ENCODE measurements at places on chromosomes 11 and 22. TPM values are rescaled to one million over a fixed set of nuclear protein-coding genes. Genes with fewer than 3 reads are reported as not detected.

DNA sequence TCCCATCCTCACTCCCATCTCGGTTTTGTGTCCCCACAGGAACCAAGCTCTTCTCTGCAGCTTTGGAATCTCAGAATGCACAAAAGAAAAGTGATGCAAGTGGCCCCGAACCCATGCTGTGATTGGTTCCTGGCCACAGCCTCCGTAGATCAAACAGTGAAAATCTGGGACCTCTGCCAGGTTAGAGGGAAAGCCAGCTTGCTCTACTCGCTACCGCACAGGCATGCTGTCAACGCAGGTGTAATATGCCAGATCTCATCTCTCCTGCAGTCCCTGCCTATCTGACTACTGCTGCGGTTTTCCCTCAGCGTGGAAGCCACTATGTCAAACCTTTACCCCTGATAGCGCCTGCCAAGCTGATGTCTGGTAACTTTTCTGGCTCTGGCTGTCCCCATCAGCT, 200.5 kb upstream of the LRRC4C start:
- no peaks in the 10 kb centered on the region for H3K4me1 ChIP-seq
- no peak for DNase-seq
- H3K27me3 ChIP-seq: no peaks in the 10 kb centered on the region
- no peak overlapping the region for H3K27ac ChIP-seq
- H3K4me3 ChIP-seq: no peak overlapping the region

DNA sequence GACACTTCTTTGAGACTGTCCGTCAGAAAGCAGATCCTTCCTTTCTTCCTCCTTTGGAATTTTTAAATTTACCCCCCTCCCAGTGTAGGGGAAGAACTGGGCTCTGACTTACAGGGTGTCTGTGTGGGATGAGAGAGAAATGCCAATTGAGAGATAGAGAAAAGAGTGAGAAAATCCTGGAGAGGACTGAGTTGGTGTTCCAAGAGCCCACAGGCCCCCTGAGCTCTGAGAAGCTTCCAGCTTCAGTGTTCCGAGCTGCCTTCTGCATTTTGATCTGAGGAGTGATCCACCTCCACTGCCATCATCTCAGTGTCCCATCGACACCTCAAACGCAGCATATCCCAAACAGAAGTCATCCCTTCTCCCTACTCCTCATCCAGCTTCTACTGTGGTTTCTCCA, 70.7 kb upstream of the GRK3 start:
- no peak overlapping the region for H3K27ac ChIP-seq
- peaks cover 13% of the 10 kb centered on the region for H3K27me3 ChIP-seq
- DNase-seq: no peak
- H3K4me1 ChIP-seq: peaks cover 5% of the 10 kb centered on the region
- no peak overlapping the region for H3K4me3 ChIP-seq
- peaks cover 6% of the 10 kb centered on the region for H3K36me3 ChIP-seq

GLB1L2 gene
- total RNA-seq: 4.2 TPM

SLC15A3 gene
- 9.6 TPM for total RNA-seq

LRRC4C gene
- total RNA-seq: not detected

DNA sequence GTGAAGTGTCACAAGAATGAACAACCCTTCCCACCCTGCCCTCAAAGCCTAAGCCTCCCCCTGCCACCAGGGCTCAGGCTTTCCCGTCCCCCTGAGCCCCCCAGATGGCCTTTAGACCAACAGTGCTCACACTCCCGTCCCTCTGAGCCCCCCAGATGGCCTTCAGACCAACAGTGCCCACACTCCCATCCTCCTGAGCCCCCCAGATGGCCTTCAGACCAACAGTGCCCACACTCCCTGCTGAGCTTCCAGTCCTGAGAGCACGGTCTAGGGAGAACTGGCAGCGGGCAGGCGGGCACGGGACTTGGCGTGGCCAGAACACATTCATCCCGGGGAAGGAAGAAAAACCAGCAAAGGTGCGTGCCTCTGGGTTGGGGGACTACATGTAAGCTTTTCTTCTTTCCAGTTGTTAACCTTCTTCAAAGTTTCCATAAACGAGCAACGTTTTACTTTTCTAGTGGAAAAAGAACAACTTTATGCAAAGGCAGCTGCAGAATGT, 2.5 kb downstream of the MRGPRG start:
- no peak overlapping the region for H3K4me3 ChIP-seq
- no peak overlapping the region for H3K27ac ChIP-seq
- peaks cover 3% of the 10 kb centered on the region for H3K4me1 ChIP-seq
- no peaks in the 10 kb centered on the region for H3K36me3 ChIP-seq

OR2AT4 gene
- not detected for total RNA-seq

DNA sequence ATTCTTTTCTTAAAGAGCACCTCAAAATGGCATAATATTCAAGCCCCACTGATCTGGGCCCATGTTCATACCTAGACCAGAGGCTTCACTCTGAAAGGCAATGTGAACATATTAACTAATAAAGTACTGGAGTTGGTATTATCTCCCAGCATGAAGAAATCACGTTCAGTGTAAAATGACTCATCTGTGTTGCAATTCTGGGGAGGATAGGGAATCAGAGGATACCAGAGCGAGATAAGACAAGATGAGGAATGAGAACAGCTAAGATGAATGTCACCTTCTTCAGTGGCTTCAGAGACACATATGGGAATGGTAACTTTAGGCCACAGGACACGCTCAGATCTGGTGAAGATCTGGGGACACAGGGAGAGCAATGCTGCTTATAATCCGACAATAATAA, 121.1 kb downstream of the NTM start:
- H3K27ac ChIP-seq: no peak overlapping the region
- H3K4me3 ChIP-seq: no peak overlapping the region
- no peaks in the 10 kb centered on the region for H3K4me1 ChIP-seq
- H3K27me3 ChIP-seq: no peaks in the 10 kb centered on the region
- DNase-seq: no peak

GRCh38 chr11:2887515-2888195, 2.1 kb upstream of the CDKN1C start:
- H3K4me3 ChIP-seq: no peak overlapping the region

GRCh38 chr11:22898036-22898435, 37.8 kb upstream of the CCDC179 start:
- H3K4me1 ChIP-seq: no peaks in the 10 kb centered on the region
- no peak overlapping the region for H3K4me3 ChIP-seq
- H3K27me3 ChIP-seq: no peaks in the 10 kb centered on the region

- H3K27me3 ChIP-seq: no peaks in the 10 kb centered on the region
- H3K36me3 ChIP-seq: no peaks in the 10 kb centered on the region
- H3K27ac ChIP-seq: no peak overlapping the region
- DNase-seq: no peak
- peaks cover 3% of the 10 kb centered on the region for H3K4me1 ChIP-seq
Measured at GRCh38 chr22:28329186-28330073, 350.2 kb downstream of the TTC28 start.

- no peak for DNase-seq
- no peaks in the 10 kb centered on the region for H3K36me3 ChIP-seq
- H3K27ac ChIP-seq: no peak overlapping the region
- no peaks in the 10 kb centered on the region for H3K27me3 ChIP-seq
- H3K4me1 ChIP-seq: peaks cover 13% of the 10 kb centered on the region
Measured at GRCh38 chr22:30210235-30210909, 36.2 kb downstream of the LIF start.

GRCh38 chr11:19766206-19766605, 53.6 kb downstream of the NAV2 start:
- no peaks in the 10 kb centered on the region for H3K4me1 ChIP-seq
- no peak for DNase-seq
- no peak overlapping the region for H3K4me3 ChIP-seq

- no peak overlapping the region for H3K27ac ChIP-seq
- peaks cover 7% of the 10 kb centered on the region for H3K27me3 ChIP-seq
- H3K4me3 ChIP-seq: no peak overlapping the region
- peaks cover 12% of the 10 kb centered on the region for H3K4me1 ChIP-seq
- H3K36me3 ChIP-seq: no peaks in the 10 kb centered on the region
Measured at GRCh38 chr11:100681064-100681502, 6.0 kb upstream of the ARHGAP42 start.

GRCh38 chr11:94557992-94558391, 9.2 kb upstream of the PIWIL4 start:
- no peak for DNase-seq
- H3K4me1 ChIP-seq: no peaks in the 10 kb centered on the region
- no peaks in the 10 kb centered on the region for H3K36me3 ChIP-seq
- no peak overlapping the region for H3K4me3 ChIP-seq

GSTT2B gene
- not detected for total RNA-seq

DNA sequence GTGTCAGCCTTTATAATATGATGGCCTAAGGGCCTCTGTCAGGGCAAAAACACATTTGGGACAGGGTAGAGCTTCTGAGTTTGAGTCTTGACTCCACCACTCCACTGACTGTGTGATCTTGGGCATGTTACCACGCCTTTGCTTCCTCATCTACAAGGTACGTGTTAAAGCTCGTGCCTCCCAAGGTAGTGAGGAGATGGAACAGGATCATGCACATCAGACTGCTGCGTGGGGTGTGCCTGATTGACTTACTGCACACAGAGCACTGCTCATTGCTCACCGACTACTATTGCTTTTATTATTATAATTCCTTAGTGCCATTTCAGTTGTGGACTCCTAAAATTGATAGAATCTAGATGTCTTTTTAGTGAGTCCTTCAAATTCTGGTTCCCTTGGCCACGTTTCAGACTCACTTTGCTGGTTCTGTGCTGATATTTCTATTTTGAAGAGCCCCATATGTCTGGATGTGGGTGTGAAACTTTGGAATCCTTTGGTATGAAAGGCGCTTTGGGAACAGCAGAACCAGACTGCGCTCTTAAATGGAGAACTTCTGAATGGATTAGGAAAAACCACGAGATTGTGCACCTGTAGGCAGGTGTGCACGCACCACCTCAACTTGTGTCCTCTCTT, 44.1 kb upstream of the RAB1B start:
- H3K27ac ChIP-seq: no peak overlapping the region
- H3K4me3 ChIP-seq: no peak overlapping the region
- no peaks in the 10 kb centered on the region for H3K27me3 ChIP-seq
- H3K36me3 ChIP-seq: peaks cover 22% of the 10 kb centered on the region

DNA sequence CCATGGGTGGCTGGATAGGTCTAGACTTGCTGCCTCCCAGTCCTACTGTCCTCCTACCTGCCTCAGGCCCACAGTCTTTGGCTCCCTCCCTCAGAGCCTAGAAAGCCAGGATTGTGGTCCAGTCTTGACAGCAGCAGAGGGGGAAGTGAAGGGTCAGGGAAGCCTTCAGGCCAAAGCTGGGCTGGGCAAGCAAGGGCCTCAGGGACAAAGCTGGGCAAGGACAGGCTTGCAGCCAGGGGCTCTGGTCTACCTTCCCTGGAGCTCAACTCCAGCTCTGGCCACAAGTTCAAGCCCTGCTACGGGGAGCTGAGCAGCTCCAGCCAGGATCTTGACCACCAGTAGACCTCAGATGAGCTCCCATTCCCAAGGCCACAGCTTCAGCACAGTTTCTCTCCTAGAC, 14.9 kb downstream of the LMO1 start:
- DNase-seq: no peak
- no peaks in the 10 kb centered on the region for H3K36me3 ChIP-seq
- no peak overlapping the region for H3K27ac ChIP-seq
- no peak overlapping the region for H3K4me3 ChIP-seq
- H3K27me3 ChIP-seq: peaks cover 4% of the 10 kb centered on the region
- H3K4me1 ChIP-seq: no peaks in the 10 kb centered on the region

MYO18B gene
- 0.58 TPM for total RNA-seq

TREH gene
- total RNA-seq: not detected

DNA sequence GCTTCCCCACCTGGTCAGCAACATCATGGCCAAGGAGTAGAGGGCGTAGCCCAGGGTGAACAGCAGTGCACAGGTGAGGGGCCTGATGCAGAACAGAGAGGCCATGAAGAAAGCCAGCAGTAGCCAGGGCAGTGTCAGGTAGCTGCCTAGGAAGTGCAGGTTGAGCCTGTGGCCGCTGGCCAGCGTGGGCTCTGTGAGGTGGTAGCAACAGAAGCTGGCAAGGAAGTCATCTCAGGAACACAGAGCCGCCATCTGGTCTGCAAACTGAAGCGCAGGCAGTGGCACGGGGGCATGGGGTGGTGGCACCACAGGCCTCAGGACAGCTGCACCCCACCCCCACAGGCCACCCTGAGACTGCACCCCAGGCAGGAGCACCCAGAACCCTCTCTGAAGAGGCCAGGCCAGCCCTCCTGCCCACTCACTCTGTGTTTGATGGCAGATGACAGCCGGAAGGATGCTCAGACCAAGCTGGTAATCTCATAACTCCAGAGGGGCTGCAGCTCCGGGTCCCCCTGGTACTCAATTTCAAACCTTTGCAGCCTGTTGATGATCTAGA, 95.3 kb downstream of the MED15 start:
- H3K27me3 ChIP-seq: no peaks in the 10 kb centered on the region
- no peak for DNase-seq

FAM111B gene
- 38.9 TPM for total RNA-seq

CRYBB3 gene
- not detected for total RNA-seq
